Kidney (tissue), 22 donors: ENCODE measurements at places on chromosomes 5 and 9. TPM values are rescaled to one million over a fixed set of nuclear protein-coding genes. Genes with fewer than 3 reads are reported as not detected.

PCDHA9 gene
- total RNA-seq, result 0.85 TPM

KIF4B gene
- total RNA-seq, result not detected

SOWAHA gene
- 4.1 TPM for total RNA-seq

NAIP gene
- total RNA-seq, result 43.1 TPM

ZNF474 gene
- 0.38 TPM for total RNA-seq

GRIN3A gene
- total RNA-seq, result 0.03 TPM

IFNA6 gene
- not detected for total RNA-seq

PHF24 gene
- total RNA-seq, result 0.98 TPM

S1PR3 gene
- total RNA-seq, result 36.4 TPM

INSL6 gene
- 0.47 TPM for total RNA-seq

ANKRD34B gene
- total RNA-seq, result 1.5 TPM

PCDHA1 gene
- total RNA-seq, result 0.13 TPM

PCDHGB2 gene
- total RNA-seq, result 4.0 TPM

GABRA6 gene
- total RNA-seq, result not detected

PSD2 gene
- total RNA-seq, result 0.13 TPM
